Hypothalamus (tissue), 51 donors: ENCODE measurements at places on chromosomes 7 and 10.

GRCh38 chr10:6336016-6336415, 133.3 kb downstream of the PFKFB3 start:
- DNase-seq = no peak

GRCh38 chr10:34134602-34135001, 680.5 kb downstream of the PARD3 start:
- no peak for DNase-seq

DNA sequence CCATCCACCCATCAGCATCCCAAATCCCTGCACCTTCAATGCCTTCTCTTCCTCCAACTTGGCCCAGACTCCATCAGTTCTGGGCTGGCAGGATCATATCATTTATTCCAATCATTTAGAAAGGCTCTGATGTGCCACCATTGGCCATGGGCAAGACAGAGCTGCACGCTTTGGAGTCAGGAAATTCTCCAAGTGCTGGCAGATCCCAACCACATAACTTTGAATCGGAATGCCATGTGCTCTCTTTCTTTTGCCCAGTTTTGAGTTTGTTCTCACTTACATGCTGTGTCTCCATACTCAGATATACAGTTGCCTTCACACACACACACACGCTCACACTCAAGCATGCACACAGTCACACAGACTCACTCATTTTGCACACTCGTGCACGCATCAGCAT, 85.7 kb upstream of the GHITM start:
- no peak for DNase-seq

DNA sequence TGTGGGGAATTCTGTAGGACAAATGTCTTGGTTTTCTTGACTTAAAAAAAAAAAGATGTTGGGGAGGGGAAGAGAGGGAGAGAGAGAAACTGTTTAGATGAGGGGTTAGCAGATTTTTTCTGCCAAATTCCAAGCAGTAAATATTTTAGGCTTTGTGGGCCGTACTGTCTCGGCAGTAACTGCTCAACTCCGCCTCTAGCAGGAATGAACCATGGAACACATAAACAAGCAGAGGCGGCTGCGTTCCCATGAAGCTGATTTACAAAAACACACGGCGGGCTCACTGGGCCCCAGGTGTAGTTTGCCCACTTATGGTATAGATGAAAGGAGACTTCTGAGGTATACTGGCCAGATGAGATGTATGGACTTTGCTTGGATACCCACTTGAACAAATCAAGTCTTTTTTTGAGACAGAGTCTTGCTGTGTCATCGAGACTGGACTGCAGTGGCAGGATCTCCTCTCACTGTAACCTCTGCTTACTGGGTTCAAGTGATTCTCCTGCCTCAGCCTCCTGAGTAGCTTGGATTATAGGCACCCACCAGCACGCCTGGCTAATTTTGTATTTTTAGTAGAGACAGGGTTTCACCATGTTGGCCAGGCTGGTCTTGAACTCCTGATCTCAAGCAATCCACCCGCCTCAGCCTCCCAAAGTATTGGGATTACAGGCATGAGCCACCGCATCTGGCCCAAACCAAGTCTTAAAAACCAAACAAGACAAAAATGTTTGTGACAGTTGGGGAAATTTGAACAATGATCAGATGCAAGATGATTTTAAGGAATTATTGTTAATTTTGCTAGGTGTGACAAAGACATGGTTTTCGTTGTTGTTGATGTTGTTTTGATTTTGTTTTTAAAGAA, 9.7 kb upstream of the ADAMTS14 start:
- no peak for DNase-seq

GRCh38 chr10:548238-548901, 141.1 kb downstream of the DIP2C start:
- DNase-seq = no peak

GRCh38 chr10:56596257-56596656, 235.2 kb upstream of the ZWINT start:
- DNase-seq = no peak

DNA sequence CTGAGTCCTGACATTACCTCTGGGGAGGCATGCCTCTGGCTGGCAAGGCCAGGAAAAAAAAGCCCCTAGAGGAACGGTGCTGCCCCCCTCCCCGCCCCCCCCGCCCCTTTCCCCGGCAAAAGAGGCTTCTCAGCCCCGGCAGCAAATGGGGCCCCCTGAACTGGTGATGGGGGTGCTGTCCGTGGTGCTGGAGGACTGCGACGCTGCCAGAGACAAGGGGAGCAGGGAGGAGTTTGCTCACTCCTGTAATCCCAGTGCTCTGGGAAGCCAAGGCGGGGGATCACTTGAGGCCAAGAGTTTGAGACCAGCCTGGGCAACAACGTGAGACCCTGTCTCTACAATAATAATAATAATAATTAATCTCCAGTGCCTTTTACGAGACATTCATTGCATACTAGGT, 23.7 kb downstream of the SRRM3 start:
- DNase-seq = no peak

DNA sequence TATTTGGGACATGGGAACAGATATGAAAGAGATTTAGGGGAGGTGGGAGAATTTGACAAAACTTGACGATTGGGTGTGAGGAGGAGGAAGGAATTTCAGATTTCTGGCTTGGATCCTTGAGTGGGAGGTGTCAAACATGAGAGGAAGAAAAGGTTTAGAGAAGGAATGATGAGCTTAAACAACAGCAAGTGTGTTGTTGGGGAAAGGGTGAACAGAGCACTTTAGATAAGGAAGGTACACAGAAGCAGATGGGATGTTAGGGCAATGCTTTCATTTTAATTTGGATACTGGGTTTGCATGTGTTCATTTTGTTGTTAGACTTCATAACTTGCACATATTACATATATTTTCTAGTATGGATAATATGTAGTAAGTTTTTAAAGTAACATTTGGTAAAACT, 23.2 kb downstream of the REEP3 start:
- no peak for DNase-seq

DNA sequence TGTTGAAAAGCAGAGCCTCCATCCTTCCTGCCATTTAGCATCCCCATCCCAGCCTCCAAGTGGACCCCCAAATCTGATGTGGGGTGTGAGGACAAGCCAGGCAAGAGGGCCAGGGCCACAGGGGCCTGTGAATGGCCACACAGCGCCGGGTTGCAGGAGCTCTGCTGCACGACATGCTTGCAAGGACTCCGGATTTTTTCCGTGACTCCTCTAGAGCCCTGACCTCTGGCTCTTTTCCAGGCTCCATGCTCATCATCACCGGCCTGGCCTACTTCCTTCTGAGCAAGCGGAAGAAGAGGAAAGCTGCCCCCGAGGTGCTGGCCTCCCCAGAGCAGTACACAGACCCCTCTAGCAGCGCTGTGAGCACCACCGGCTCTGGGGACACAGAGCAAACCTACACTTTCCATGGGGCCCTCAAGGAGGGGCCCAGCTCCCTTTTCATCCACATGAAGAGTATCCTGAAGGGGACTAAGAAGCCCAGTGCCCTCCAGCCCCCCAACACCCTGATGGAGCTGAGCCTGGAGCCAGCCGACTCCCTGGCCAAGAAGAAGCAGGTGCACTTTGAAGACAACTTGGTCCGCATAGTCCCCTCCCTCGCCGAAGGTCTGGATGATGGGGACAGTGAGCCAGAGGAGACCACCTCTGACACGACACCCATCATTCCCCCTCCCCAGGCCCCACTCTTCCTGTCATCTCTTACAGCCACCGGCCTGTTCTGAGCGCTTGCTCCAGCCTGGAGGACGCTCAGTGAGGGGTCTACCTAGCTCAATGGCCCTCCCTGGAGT, 23.5 kb downstream of the TMEM72 start:
- DNase-seq = no peak

DNA sequence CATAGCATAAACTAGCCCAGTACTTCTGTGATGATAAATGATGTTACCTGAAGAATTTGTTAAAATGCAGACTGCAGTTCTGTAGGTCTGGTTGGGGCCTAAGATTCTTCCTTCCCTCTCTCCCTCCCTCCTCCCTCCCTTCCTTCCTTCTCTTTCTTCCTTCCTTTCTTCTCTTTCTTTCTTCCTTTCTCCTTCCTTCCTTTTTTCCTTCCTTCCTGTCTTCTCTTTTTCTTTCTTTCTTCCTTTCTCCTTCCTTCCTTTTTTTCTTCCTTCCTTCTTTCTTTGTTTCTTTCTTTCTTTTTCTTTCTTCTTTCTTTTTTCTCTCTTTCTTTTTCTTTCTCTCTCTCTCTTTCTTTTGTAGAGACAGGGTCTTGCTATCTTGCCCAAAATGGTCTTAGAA, 3.7 kb upstream of the SLC25A28 start:
- DNase-seq = no peak

GRCh38 chr10:70602665-70603448, at the start of gene PRF1:
Gene PRF1 (minus strand): TSS chr10:70602741. CDS start chr10:70600902, 1,839 bp downstream.
- no peak for DNase-seq

DNA sequence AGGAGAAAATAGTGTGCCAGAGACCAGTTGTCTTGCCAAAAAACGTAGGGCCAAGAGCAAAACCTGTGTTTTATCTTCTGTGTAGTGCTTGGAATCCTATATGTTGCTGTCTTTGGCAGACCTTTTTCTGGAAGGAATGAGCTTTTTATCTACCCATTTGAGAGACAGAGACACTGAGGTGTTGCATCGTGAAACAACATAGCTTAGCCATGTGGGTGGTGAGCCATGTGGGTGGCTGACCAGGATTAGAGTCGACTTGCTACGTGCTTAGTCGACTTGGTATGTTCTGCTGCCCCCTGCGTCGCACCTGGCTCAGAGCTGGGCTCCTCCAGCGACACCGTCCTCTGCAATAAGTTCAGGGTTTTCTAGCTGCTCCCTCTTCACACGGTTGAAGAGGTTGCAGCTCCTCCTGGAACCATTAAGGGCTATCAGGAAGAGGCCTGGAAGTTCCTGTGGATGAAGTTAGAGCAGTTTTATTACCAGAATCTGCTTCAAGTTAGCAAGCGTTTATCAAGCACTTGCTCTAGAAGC, 175.8 kb downstream of the SH2D4B start:
- no peak for DNase-seq

- no peak for DNase-seq
Measured at GRCh38 chr10:4051641-4052151, 266.7 kb upstream of the KLF6 start.

DNA sequence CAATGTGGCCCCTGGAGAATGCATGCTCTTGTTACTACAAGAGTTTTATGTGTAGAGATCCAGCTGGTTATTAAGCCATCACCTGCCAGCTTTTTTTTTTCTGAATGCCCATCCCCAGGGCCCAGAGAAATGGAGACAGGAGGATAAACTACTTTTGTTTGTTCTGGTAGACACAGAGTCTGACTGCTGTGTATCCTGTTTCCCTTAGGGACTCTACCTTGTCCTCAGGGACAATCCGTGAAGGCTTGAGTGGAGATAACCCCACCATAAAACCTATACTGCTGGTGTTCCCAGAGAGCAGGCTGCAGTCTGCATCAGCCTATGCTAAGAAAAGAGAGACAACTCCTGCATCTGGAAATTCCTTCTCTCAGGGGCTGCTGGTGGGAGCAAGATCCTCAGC, at the start of gene OR2A5:
Gene OR2A5 (plus strand): TSS at position 301 of the 400 bp plus-strand sequence. CDS start 1,454 bp downstream, outside the sequence.
- DNase-seq = no peak

- DNase-seq = no peak
Measured at GRCh38 chr10:44166441-44166840, 218.5 kb downstream of the CXCL12 start.

- peak; percentile 23 for DNase-seq
Measured at GRCh38 chr10:125982260-125982948, 86.0 kb downstream of the FANK1 start.

DNA sequence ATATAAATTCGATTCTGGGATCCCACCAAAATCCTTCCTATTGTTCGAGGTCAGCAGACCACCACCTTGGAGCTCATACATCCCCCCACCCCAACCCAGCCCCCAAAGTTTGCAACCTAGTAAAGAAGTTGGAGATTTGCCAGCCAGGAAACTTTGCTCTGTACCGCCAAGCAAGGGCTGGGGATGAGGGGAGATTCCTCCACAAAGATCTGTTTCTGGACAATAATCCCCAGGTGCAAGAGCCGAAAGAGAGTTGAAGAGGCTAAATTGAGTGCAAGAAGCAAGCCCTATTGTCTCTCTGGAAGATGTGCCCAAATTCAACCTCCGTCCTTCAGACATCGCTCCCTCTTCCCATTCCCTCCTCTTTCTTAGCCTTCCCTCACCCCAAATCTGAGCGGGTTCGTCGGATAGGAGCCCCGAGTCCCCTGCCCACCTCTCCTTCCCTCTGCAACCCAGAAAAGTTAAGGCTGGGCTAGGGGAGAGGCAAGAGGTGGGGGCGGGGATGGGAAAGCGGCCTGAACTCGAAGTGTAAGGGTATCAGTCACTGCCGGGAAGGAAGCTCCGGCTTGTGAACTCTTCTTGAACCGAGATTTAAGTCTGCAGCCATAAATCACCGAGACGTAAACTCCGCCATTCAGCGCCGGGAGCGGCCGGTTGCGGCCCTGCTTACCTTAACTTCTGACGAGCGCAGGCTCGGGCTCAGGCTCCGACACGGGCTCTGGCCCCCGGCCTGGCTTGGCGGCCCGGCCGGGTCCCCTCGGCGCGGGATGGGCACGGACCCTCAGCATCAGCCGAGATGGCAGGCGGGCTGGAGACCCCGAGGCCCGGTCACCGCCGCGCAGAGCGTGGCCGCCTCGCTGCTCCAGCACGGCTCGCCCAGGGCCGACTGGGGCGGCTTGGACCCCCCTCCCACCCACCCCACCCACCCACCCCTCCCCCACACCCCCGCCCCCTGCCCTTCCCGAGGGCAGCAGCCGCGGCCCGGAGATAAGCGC, 10.8 kb upstream of the HOXA2 start:
- no peak for DNase-seq

GRCh38 chr7:15087771-15088170, 185.2 kb upstream of the DGKB start:
- DNase-seq = no peak

DNA sequence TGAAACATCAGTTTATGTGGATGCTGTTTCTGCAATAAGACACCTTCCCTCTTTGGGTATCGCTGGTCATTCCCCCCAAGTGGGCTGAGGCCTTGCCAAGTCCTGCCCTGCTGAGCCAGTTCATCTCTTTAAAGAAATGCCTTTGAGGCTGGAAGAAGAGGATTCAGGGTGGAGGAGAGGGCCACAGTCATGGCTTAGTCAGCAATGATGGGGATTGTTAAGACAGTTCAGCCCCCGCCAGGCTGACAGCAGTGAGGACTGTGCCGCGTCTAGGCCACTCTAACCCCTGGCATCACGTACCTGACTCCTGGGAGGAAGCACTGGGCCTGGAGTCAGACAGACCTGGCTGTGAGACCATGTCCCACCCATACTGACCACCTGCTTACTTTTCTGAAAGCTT, 48.3 kb downstream of the PNLIPRP2 start:
- no peak for DNase-seq

DNA sequence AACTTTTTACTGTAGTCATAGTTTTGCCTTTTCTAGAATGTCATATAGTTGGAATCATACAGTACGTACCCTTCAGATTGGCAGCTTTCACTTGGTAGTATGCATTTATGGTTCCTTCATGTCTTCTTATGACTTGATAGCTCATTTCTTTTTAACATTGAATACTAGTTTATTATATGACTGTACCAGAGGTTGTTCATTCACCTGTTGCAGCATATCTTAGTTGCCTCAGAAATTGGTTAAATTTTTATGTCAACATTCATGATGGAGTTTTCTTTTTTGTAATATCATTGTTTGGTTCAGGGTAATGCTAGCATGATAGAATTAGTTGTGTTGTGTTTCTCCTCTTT, 94.8 kb upstream of the CDK13 start:
- DNase-seq = no peak

- no peak for DNase-seq
Measured at GRCh38 chr10:5895365-5895764, 5.3 kb downstream of the FBH1 start.
